Sciatic nerve (tissue), 2 donors: ENCODE measurements at places on chromosomes 3 and 15.

- no peak for DNase-seq
Measured at GRCh38 chr3:148646126-148646665, 51.5 kb upstream of the AGTR1 start.

- DNase-seq: no peak
Measured at GRCh38 chr3:134344560-134344959, 29.7 kb downstream of the AMOTL2 start.

DNA sequence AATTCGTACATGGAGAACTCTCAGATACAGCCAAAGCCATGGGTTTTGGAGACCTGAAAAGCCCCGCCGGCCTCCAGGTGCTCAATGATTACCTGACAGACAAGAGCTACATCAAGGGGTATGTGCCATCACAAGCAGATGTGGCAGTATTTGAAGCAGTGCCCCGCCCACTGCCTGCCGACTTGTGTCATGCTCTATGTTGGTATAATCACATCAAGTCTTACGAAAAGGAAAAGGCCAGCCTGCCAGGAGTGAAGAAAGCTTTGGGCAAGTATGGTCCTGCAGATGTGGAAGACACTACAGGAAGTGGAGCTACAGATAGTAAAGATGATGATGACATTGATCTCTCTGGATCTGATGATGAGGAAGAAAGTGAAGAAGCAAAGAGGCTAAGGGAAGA, 23.5 kb downstream of the MYO5A start:
- DNase-seq: no peak

DNA sequence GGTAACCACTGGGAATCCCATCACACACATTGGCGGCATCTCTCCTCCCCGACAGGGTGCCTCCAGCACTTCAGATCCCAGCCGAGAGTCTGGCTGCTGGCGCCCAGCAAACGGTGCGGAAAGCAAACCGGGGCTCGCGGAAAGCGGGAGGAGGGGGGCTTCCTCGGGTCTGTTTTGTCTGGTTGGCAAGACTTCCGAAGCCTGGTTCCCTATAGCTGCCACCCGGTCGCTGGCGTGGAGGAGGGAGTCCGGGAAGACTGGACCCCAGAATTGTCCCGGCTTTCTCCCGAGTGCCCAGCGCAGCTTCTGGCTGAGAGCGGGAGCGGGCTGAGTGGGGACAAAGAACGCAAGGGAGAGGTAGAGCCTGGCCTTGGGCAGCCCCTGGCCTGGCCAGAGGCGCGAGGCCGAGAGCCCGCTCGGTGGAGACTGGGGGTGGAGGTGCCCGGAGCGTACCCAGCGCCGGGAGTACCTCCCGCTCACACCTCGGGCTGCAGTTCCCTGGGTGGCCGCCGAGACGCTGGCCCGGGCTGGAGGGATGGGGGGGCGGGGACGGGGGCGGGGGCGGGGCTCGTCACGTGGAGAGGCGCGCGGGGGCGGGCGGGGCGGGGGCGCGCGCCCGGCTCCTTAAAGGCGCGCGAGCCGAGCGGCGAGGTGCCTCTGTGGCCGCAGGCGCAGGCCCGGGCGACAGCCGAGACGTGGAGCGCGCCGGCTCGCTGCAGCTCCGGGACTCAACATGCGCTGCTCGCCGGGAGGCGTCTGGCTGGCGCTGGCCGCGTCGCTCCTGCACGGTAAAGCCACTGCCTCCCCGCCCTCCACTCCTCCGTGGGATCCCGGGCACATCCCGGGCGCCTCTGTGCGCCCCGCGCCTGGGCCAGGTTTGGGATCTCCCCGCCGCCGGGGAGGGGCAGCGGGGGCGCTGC, at the start of gene CHRNA7:
Gene CHRNA7 (plus strand): TSS at position 654 of the 920 bp plus-strand sequence. CDS start 80 bp downstream, at position 734.
- peak; percentile 60 for DNase-seq

GRCh38 chr3:23600167-23600871, 205.4 kb upstream of the UBE2E1 start:
- DNase-seq: no peak

GRCh38 chr15:38461066-38461833, 7.3 kb downstream of the FAM98B start:
- no peak for DNase-seq

DNA sequence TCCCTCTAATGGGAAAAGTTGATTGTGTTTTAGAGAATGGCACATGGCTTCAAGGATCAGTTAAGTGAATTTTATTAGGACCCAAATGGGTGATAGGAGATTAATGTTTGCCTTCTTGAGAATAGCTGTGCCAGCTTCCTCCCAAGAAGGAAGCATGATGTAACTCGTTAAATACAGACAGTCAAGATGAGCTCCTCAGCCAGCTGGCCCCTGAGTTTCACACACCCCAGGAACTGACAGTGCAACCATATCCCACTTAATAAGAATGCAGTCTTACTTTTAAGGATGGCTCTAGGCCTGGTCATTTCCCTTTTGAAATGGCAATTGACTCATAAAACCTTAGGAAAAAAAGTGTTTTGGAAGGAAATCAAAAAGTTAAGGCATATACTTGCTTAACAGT, 472.8 kb upstream of the KCNMB2 start:
- no peak for DNase-seq

DNA sequence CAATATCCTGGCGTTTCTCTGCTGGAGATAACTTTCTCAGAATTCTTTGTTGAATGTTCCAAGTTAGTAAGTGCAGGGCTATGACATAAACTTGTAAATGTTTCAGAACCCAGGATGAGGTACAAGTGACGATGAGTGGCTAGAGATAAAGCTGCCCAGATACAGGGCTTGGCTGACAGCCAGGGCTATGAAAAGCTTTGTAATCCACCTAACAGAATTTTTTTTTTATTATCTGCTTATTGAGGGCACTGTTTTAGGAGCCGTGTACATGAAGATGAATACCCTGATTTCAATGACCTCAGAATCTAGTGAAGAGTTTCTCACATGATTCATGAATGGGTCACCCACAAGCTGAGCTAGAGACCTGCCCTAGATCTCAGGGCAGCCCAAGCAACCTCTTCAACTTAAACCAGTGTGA, 431.4 kb downstream of the DIPK2A start:
- DNase-seq: no peak

GRCh38 chr3:126485176-126485897, 9.6 kb upstream of the ZXDC start:
- DNase-seq: no peak

GRCh38 chr3:187002915-187003314, 72.6 kb downstream of the ST6GAL1 start:
- no peak for DNase-seq

DNA sequence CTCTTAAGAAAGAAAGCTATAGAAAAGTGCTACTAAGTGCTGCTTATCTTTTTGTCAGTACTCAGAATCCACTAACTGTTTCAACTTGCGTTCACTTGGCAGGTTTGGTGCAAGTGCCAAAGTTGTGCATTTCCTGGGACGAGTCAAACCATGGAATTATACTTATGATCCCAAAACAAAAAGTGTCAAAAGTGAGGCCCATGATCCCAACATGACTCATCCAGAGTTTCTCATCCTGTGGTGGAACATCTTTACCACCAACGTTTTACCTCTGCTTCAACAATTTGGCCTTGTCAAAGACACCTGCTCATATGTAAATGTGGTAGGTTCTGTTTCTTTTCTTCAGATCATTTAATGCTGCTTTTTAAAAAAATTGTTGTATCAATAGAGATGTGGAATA, 32.6 kb downstream of the GYG1 start:
- no peak for DNase-seq

- no peak for DNase-seq
Measured at GRCh38 chr3:8767256-8767666, 2.2 kb downstream of the OXTR start.

GRCh38 chr3:100159331-100160153, 45.2 kb upstream of the FILIP1L start:
- no peak for DNase-seq

DNA sequence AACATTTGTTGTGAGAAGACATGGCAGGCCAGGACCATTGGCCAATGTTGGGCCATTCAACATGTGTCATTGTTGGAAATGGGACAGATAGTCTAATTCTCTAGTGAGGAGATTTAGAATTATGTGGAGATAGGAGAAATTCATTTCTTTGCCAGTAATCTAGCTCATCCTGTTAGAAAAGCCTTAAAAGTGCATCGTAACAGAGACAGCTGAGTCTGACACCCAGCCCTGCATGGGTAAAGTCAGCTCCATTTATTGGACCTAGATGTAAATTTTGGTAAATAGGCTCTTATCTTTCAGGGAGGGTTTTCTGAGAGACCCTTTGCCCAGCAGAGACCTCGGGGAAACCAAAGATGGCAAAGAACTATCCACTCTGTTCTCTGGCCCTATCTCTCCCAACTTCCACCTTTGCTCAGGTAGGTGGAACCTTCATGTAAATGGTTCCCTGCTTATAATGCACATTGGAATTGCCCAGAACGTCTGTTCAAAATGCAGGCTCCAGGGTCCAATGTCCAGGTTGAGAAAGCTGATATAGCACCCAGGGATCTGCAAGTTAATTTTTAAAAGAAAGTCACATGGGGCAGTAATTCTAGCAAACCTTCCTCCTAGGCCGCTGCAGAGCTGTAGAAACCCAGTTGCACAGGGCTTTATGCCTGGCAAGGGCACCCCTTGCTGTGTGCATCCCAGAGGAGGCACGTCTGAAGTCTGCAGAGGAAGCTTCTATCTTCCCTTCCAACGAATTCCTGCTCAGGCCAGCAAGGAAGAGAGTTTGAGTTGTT, 365.9 kb upstream of the PROK2 start:
- DNase-seq: no peak

GRCh38 chr3:125220727-125221429, 8.3 kb upstream of the SLC12A8 start:
- DNase-seq: no peak

DNA sequence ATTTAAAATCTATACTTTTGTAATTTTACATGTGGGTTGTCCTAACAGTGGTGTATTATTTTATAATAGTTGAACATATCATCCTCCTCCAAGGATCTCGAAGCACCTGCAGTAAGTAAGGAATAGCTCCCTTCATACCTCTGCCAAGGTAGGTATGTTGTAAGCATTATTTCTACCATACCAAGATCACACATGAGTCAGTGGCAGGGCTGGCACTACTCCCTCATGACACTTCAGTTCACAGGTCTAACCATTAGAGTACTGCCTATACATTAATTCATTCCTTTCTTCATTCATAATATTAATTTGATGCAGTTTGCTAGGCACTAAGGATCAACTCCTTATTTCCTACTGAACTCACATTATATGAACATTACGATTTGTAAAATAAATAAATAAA, 11.9 kb upstream of the LEKR1 start:
- DNase-seq: no peak
